A549 treated with dexamethasone at 1 μM for 4 hours (cell line): ENCODE measurements at places on chromosomes 5 and 9. TPM values are rescaled to one million over a fixed set of nuclear protein-coding genes. Genes with fewer than 3 reads are reported as not detected.

PCDHGB7 gene
- 0.02 to 0.11 TPM (median 0.07 TPM) in 5 replicates for total RNA-seq

TAF11L2 gene
- not detected in 5 replicates for total RNA-seq

TAF11L10 gene
- not detected in 5 replicates for total RNA-seq

TNFSF8 gene
- not detected in 5 replicates for total RNA-seq

FBP2 gene
- 0.09 TPM in 1 of 5 replicates, not detected in the others for total RNA-seq

NR2F1-AS1 gene
- 2.6 to 4.2 TPM (median 3.8 TPM) in 5 replicates for total RNA-seq
